ENCODE measurements at places on chromosomes 3 and 15.

- no peak for DNase-seq
Observed at GRCh38 chr15:67931861-67932260, 92.0 kb upstream of the RNU6-1 start.

DNA sequence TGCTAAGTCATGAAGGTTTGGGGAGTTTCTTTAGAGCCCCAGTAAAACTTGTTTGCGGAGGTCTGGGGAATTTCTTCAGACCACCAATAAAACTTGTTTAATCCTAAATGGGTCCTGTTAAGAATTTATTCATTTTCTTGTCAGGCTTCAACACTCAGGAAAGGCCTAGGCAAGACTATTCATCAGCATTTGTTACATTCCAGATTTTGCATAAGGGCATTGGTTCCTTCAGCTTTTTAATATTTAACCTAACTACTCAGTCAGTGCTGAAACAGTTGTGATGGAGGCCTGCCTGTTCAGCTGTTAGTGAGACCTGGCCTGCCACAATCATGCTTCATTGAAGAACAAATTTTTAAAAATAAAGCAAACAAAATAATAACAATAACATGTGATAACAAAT, 954.2 kb upstream of the SEMA6D start:
- DNase-seq = no peak

GRCh38 chr3:30654269-30654668, 47.9 kb downstream of the TGFBR2 start:
- no peak for DNase-seq

GRCh38 chr3:141913150-141913811, 36.8 kb downstream of the ATP1B3 start:
- DNase-seq = peak; percentile 14

- no peak for DNase-seq
Observed at GRCh38 chr3:112793326-112794081, 53.2 kb downstream of the CD200R1L start.

GRCh38 chr3:12729051-12729651, 29.9 kb downstream of the TMEM40 start:
- no peak for DNase-seq

DNA sequence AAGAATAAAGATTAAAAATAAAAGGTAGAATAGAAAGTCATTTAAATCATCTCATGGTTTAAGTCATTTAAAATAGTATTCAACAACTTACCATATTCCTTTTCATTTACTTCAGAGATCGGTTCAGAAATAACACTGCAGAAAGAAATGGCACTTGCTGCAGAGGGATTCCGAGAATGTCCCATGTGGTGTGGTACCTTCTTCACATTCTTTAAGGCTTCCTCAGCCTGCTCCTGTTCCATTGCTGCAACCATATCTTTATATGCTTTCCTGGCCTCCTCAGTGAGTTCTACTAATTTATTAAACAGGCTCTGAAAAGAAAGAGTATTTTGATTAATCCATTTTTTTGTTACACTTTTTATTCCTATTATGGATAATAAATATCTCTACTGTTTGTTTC, 32.6 kb upstream of the SHC4 start:
- no peak for DNase-seq

DNA sequence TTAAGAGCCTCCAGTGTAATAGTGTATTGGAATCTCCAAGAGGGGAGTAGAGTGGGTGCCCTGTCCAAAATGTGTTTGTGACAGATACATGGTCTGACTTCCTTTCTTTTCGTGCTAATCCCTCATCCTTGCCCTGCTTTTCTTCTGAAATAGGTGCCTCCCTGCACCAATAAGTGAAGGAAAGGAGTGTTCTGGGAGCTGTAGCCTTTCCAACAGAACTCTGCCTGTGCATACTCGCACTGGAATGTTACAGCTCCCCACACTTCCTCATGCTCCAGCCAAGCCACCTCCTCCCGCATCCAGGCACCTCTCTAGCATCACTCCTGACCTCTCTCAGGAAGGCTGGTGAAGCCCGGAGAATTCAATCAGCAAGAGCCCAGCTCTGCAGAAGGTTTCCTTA, 478.0 kb downstream of the GABRG3 start:
- no peak for DNase-seq

- no peak for DNase-seq
Observed at GRCh38 chr3:25904206-25904605, 114.3 kb downstream of the OXSM start.

DNA sequence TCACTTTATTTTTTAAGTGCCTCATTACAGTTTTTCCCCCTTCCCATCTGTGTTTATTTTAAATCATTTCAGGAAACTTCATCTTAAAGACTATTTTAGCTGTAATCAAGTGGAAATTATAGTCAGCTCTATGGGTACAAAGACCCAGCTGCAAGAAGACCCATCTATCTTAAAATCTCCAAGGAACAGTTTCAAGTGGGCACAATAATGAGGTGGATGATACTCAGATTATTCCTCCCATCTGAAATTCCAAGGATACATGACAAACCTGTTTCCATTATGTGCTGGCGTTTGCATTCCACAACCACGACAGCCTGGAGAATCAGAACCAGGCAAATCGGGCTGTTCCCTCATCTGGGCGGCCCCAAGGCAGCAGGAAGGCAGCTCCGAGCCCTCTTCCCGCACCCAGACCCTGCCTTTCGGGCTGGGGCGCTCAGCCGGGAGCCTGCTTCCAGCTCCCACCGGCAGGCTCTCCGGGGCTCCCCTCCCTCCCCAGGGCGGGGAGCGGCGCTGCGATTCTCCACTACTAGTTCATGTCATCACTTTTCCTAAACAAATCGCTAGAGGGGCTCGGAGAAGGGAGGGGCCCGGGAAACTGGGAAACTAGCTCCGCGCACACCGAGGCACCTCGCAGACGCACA, at the start of gene MGLL:
Gene MGLL (minus strand): TSS at position 475 of the 641 bp plus-strand sequence. CDS start 197 bp downstream, at position 278.
- DNase-seq = peak; percentile 74

DNA sequence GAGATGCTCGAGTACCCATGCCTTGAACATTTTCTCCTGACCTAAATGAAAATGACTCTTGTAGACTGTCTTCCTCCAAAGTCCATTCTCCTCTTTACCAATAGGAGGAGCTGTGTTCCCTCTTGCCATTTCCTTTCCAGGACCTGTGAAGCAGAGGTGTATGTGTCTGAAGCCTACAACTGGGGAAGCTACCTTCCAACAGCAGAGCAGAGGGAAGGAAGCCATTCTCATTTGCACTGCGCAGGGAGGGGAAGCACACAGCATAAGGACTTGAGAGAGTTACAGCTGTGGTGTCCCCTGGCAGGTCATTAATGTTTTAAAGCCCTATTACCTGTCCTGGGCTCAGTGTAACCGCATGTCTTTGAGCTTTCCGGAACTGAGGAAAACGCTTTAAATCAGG, 38.7 kb downstream of the HSPBAP1 start:
- no peak for DNase-seq

DNA sequence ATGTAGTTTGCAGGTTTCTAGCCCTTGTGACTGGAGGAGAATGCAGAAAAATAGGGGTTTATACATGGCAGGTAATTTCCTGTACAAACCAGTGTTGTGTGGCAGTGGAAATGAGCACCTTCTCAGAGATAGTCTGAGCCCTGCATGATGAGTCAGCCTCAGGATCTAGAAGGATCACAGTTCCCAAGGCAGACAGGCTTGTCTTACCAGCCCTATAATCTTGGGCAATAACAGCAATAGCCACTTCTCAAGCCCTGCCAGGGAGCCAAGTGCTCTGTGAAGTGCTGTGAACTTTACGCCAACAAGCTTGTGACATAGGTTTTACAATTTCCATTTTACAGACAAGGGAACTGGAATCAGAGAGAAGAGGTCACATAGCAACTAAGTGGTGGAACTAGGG, 89.4 kb downstream of the CD47 start:
- no peak for DNase-seq

DNA sequence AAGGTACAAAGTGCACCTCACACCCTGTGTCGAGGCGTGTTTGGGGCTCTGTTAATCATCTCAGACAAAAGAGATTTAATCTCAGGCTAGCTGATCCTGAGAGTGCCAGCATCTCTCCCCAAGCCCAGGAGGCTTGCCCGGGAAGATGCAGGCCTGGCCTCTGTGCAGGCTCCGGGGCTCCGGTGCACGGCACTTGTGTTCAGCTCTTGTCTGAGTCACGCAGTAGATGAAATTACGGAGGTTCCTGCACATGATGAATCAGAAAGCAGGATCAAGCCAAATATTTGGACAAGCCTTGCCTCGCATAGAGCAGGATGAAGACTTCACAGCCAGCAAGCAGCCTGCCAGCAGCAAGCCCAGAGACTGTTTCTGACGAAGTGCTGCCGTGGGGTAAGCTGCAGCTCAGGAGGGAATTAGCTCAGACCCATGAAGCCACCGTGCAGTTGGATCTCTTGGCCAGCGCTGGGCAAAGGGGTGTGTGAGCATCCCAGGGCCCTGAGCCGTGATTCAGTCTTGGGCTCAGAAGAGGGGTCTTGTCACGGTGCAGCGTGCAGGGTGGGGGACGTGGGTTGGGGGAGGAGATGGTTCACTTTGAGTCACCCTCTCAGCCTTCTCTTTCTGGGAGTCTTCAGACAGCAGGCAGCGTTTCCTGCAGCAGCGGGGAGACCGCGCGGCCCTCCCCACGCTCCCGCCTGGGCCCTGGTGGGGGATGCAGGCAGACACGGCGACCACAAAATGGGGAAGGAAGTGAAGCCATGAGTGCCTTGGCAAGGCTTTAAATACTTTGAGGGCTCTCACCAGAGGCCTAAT, 89.2 kb upstream of the MEF2A start:
- DNase-seq = peak; percentile 81

DNA sequence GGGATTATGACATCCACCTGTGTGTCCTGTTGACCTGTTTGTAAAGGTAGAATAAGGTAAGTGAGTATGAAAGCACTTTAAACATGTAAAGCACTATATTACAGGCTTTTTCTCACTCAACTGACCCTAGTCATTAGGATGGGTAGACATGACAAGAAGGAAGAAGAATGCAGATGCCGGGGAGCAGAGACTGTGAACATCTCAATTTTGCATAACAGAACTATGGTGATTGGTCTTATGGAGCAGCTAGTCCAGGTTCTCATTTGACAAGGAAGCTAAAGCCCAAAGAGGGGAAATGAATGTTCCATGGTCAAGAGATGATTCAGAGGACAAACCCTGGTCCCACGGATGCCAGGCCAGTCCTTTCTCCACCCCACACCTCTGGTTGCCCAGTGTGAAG, 200.1 kb upstream of the BCL6 start:
- no peak for DNase-seq
